ENCODE measurements at places on chromosomes 1 and 21. TPM values are rescaled to one million over a fixed set of nuclear protein-coding genes. Genes with fewer than 3 reads are reported as not detected.

- DNase-seq = peak; percentile 65
Observed at GRCh38 chr1:193019442-193020026, 39.6 kb downstream of the UCHL5 start.

- DNase-seq = no peak
Observed at GRCh38 chr1:110673197-110673701, 1.5 kb downstream of the KCNA3 start.

- no peak for DNase-seq
Observed at GRCh38 chr1:240018617-240019016, 73.1 kb upstream of the FMN2 start.

DNA sequence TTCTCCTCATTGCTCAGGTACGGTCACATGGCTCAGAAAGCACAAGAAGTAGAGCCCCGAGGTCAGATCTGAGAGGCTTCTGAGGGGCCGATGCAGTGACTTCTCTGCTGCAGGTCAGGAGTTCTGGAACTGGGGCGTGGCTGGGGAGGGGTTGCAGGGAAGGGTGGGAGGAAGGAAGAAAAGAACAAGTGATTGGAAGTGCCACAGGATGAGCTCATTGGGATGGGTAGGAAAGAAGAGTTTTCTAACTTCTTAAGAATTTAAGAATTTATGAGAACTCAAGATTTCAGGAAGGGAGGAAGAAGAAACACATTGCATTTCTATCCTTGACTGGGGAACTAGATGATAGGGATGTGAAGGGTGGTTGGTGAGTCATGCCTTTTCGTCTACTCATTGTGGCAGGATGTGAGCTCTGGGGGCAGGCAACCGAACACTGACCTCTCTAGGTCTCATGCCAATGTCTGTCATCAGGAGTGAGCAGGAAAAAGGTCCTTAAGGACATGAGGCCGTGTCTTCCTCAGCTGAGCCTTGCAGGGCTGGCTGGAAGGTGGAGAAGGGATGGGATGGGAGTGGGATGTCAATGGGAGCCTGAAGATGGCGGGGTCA is 497 bp downstream of the FCRLB start:
- peak; percentile 97 for DNase-seq

DNA sequence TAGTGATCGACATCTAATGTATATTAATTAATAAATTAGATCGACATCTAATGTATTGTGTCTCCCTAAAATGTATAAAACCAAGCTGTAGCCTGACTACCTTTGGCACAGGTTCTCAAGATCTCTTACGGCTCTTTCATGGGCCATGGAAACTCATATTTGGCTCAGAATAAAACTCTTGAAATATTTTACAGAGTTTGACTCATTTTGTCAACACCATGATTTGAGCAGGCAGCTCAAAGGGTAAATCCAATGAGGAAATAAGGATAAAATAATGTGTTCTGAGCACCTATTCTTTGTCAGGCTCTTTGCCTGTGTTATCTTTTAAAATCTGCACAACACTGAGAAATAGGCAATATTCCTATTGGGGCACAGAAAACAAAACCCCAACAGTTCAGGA is 223.4 kb upstream of the DUSP10 start:
- no peak for DNase-seq

- no peak for DNase-seq
Observed at GRCh38 chr1:79255421-79255820, 248.9 kb upstream of the ADGRL4 start.

- DNase-seq = no peak
Observed at GRCh38 chr1:203284411-203285123, 20.8 kb upstream of the BTG2 start.

- DNase-seq = no peak
Observed at GRCh38 chr1:175844877-175845276, 101.5 kb upstream of the TNR start.

Gene C1orf141
- total RNA-seq = not detected

Gene CA6
- total RNA-seq = not detected

Gene FCRL1
- not detected for total RNA-seq
